SK-N-SH (cell line): ENCODE measurements at places on chromosomes 1 and 21. TPM values are rescaled to one million over a fixed set of nuclear protein-coding genes. Genes with fewer than 3 reads are reported as not detected.

GPR61 gene
- not detected in 2 replicates for polyA plus RNA-seq

KPRP gene
- not detected in 2 replicates for polyA plus RNA-seq

- no peak for DNase-seq
Observed at GRCh38 chr1:112840631-112841624, 115.1 kb downstream of the SLC16A1 start.

NTNG1 gene
- 0.03 and 0.13 TPM in 2 replicates for polyA plus RNA-seq

- DNase-seq, result no peak
Observed at GRCh38 chr1:195769461-195769860, 838.8 kb downstream of the KCNT2 start.

DNA sequence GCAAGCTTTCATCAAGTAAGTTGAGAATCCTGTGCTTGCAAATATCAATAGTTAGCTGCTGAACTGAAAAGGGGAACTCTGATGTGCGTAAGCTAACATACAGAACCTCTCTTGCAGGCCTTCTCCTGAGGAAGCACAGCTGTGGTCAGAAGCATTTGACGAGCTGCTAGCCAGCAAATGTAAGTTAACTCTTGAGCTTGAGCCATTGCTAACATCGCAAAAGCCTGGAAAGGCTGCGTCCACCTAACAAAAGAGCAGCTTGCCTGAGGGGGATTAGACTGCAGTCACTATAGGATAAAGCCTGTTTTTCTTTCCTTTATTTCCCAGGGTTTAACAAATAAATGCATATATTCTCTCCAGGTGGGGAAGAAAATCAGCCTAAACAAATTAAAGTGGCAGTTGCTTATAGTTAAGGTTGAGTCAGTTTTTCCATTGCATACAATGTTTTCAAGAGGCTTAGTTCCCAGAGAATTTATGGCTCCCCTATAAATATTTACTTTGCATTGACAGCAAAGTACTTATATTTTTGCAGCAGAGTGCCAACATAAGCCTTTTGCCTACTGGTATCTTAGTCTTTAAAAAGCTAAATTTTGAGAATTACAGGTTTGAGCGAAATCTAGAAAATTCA lies 1.5 kb downstream of the RGS2 start:
- DNase-seq, result no peak

DNA sequence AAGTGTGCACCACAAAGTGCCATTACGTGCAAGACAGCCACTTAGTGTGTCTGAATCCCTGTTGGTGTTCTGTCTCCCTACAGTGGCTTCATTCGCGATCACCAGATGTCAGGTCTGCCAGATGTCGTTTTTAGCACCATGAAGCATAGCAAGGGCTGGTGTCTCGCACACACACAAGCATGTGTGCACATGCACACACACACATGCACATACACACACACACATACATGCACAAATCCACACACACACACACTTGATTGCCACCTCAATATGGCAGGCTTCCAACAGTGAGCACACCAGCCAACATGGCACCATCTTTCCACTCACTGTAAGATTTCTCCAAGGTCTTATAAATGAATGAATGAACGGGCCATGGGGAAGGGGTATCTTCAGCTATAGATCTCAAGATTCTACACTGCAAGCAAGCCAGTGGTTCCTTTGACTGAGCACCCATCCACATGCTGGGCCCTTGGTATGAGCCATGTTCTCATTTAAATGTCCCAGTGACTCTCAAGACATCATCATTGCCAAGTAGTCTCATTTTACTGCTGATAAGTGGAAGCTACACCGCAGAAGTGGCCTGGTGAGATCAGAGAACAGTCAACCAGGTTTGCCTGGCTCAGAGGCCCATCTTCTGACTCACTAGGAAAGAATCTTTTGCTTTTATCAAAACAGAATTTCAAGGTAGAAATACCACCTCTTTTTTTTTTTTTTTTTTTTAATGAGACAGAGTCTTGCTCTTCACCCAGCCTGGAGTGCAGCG lies 84.9 kb downstream of the SIM2 start:
- no peak for DNase-seq

SLC9C2 gene
- not detected in 2 replicates for polyA plus RNA-seq
